Activated CD8-positive, alpha-beta memory T cell treated with anti-CD3 and anti-CD28 coated beads for 36 hours (primary cell): ENCODE measurements at places on chromosomes 6 and 20. TPM values are rescaled to one million over a fixed set of nuclear protein-coding genes. Genes with fewer than 3 reads are reported as not detected.

Gene SLC26A8
- not detected for total RNA-seq

Gene PAX1
- not detected for total RNA-seq

Gene METTL24
- not detected for total RNA-seq

Gene GINS1
- 35.2 TPM for total RNA-seq

Gene GNRH2
- total RNA-seq, result 0.99 TPM

Gene PDCD2
- total RNA-seq, result 152 TPM

Gene LSM14B
- total RNA-seq, result 34.6 TPM

Gene APOM
- total RNA-seq, result 1.9 TPM

Gene SLC22A16
- total RNA-seq, result not detected

Gene HLA-DQB1
- 9.5 TPM for total RNA-seq

Gene ABHD16B
- total RNA-seq, result 0.13 TPM

Gene ZSCAN12
- 5.0 TPM for total RNA-seq

Gene ENPP5
- 0.19 TPM for total RNA-seq

Gene FAM83D
- 11.6 TPM for total RNA-seq

Gene FAM210B
- 4.3 TPM for total RNA-seq

Gene BTBD9
- 9.2 TPM for total RNA-seq
